ENCODE measurements at places on chromosomes 4 and X.

DNA sequence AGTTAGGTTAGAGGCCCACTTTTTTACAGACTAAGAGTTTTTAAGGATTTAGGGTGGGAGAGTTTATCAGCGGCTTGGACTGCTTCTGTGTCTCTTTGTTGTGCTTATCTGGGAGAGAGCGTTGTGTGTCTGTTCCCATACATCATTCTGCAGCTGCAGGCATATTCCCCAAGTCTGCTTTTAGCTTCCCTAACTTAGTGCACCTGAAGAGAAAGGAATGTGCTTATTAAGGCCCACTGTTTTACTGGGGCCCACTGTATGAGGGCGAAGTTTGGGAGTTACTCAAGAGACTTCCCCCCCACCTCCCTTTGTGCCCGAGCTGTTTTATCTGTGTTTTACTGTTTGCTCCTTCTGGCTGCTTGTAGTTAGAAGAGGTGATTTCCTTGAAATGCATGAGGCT lies 31.9 kb downstream of the ART3 start:
- DNase-seq, result no peak

DNA sequence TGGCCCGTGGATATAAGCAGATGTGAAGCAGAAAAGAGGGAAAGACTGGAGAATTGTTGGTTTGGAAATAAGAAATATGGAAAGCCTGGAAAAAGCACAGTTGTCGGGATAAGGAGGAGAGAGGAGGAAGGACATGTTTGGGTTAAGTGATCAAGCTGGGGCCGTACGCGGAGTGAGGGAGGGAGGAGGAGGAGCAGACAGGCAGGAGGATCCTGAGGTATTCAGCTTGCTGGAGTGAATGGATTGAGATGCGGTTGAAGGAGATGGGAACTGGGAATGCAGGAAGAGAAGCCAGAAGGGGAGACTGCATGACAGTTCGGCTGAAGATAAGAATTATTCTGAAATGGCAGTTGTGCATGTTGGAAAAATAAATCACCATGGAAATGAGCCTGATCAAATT lies 21.2 kb downstream of the ZFP42 start:
- DNase-seq, result no peak

DNA sequence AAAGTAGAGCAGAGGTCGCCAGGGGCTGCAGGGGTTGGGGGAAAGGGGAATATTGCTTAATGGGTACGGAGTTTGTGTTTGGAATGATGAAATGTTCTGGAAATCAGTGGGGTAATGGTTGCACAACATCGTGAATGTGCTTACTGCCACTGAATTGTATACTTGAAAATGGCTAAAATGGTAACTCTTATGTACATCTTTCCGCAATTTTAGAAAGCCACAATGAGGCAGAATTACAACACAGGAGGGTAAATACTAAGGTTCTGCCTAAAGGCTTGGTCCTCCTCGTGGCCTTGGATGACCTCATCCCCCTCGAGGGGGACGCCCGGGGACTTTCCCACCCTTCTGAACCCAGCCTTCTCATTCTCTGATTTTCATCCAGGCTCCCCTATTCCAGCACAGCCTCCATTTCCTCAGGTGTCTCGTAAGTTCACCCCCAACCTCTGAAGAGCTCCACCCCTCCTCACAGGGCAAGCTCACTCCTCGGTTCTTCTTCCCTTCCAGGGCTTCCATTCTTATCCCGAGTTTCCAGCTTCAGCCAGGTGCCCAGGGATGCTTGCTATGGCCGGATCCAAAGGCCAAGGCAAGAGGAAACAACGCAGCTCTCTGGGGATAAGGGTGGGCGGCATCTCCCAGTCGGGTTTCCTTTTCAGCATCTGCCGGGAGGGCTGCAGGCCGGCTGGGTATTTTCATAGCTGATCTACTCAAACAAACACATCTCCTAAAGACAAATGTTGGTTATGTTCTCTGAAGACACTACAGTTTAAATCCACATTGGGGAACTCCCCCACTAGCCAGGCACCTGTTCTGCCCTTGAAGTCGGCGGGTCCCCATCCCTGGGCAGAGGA lies 71.3 kb upstream of the ACSL1 start:
- DNase-seq, result peak; percentile 15

DNA sequence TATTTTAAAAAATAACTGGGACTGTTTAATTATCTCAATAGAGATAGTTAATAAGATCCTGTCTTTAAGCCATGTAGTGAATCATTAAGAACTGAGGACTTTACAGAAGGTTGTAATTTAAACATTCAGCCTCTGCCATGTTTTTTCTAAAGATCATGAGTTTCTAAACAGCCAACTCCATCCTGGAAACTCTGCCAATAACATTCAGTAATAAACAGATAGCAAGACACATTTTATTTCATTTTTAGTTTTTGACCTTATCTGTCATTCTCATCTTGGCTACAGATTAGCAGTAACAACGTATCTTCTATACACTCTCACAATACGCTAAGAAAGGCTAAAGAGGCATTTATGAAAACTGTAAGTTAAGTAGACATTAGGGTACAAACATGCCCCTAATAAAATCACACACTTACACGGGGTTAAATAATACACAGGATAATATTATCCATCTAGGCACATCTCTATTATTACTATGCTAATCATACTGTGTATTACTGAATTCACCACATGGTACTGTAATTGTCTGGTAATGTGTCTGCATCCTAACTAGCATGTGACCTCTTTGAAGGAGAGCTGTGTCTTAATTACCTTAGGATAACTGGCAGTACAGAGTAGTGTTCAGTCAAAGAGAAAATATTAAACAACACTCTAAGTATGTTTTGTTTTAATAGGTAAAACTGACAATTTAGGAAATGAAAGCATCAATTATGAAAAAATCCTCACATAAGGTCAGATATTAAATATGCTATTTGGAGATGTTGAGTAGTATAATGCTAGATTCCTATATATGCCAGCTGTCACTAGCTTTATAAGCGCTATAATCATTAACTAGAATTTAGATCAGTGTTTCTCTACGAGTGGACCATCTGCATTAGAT lies 122.4 kb upstream of the NAP1L5 start:
- no peak for DNase-seq

DNA sequence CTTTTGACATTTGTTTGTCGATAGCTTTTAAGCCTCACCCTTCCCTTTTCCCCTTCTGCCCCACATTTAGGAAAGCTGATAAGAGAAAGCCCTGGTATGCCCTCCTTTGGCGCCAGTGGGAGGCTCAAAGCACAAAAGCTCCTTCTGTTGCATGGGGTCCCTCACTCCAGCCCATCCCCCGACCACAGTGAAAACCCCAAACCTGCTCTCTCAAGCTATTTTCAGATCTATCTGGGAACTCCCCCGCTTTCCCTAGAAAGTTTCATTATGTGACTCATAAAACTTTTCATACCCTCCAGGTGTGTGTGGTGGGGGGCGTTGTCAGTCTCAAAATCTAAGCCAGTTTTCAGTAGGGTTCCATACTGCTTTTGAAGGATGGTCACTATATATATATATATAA lies 259.0 kb upstream of the PCDH7 start:
- no peak for DNase-seq

GRCh38 chrX:68808686-68809357 lies 20.0 kb upstream of the EFNB1 start:
- DNase-seq, result no peak

DNA sequence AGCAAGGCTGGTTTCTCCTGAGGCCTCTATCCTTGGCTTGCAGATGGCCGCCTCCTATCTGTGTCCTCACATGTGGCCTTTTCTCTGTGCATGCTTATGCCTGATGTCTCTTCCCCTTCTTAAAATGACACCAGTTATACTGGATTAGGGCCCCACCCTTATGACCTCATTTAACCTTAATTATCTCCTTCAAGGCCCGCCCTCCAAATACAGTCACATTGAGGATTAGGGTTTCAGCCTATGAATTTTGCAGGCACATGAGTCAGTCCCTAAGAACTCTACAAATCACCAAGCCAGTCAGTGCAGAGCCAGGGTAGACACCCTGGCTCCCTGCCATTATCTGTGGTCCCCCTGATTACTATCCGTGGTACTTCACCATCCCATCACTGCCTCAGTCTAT lies 51.6 kb downstream of the MAML3 start:
- DNase-seq, result no peak

DNA sequence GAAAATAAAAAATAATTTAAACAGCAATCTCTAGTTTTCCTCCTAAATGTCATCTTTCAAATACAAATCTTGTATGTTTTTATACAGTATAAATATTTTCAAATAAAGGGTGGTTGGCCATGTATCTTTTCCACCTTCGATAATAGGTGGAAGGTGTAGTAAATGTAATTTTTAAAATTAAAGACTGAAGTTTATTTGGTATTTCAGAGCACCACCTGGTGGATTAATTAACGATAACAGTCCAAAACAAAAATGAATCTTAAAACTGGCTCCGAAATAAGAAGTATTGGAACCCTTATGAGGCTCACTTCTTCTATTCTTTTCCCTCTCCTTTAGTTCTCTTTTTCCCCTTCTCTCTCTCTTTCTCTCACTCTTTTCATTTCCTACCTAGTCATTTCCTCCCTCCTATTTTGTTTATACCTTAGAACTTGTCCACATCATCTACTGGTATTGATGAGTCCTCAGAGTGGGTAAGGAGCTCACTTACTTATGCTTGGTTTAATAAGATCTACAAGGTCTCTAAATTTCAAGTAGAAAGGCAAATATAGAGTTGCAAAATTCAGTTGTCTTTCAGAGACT lies 82.9 kb upstream of the EXOC1L start:
- no peak for DNase-seq

DNA sequence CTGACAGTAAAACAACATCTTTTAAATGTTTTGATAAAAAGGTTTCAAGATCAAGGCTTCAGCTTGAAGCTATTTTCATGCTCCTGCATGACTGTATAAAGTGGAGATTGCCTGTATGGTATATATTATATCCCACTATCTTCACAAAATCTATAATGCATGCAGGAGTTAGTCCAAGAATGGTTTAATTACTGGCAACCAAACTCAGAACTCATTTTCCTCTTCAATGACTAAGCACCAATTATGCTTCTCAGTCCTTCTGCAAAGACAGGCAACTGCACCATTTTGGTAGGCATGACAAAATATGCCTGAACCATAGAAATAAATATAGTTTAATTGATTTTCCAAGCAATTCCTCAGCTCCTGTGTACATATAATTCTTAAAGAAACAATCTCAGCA lies 54.5 kb downstream of the NPY5R start:
- DNase-seq, result no peak

- no peak for DNase-seq
Observed at GRCh38 chr4:119693126-119693525, 64.5 kb upstream of the PDE5A start.

GRCh38 chr4:138916763-138917162 lies 98.8 kb upstream of the NOCT start:
- DNase-seq, result no peak

DNA sequence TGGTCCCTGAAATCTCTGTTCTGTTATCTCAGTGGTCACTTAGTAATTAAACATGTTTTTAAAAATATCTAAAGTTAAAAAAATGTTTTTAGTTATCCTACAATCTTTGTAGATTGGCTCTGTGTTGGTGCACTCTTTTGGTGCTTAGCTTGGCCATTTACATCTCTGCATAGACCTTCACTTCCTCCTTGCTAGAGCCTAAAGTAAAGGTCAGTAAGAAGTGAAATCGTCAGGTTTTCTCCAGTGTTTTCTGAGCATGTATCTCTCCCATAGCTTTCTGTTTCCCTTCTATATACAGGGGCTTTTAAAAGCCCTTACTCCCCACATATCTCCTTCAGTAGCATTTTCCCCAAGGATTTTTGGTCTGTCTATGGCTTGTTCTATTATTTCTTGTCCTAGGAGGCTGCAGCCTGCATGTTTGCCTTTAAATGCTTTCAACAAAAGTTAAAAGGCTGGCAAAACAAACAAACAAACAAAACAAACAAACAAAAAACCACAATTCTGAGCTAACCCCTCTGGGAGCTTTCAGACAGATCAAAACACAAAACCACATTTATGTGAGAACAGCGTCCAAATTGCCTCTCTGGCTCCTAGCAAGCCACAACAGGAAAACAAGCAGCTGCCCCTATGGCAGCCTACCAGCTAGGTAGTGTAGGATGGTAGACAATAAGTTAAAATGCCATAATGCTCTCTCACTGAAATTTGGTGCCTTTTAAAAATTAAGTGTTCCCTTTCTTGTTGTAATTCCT lies 27.3 kb upstream of the GPRASP2 start:
- no peak for DNase-seq

DNA sequence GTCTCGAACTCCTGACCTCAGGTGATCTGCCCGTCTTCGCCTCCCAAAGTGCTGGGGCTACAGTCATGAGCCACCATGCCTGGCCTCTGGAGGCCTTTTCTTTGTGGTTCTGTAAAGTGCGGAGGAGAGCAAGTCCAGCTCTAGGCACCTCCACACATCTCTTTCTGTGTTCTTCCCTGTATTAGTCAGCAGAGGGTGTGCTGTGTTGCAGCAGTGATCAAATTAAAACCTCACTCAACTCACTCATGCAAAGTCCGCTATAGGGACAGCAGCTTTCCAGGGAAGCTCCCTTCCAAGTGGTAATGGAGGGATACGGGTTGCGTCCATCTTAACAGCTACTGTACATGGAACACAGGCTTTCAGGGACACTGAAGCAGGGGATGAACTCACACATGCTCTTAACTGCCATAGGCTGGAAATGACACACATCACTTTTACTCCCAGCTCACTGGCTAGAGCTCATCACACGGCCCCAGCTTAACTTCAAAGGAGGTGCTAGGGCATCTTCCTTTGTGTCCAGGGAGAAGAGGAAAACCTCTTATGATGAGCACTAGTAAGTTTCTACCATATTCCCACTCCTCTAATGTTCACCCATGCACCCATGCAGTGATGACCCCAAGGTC lies 36.0 kb upstream of the CCNG2 start:
- DNase-seq, result peak; percentile 23

GRCh38 chrX:109374262-109374960 lies 107.5 kb downstream of the GUCY2F start:
- DNase-seq, result no peak

- no peak for DNase-seq
Observed at GRCh38 chr4:101977076-101977475, 186.5 kb downstream of the BANK1 start.

GRCh38 chr4:113637363-113637762 lies 124.2 kb downstream of the CAMK2D start:
- DNase-seq, result no peak

DNA sequence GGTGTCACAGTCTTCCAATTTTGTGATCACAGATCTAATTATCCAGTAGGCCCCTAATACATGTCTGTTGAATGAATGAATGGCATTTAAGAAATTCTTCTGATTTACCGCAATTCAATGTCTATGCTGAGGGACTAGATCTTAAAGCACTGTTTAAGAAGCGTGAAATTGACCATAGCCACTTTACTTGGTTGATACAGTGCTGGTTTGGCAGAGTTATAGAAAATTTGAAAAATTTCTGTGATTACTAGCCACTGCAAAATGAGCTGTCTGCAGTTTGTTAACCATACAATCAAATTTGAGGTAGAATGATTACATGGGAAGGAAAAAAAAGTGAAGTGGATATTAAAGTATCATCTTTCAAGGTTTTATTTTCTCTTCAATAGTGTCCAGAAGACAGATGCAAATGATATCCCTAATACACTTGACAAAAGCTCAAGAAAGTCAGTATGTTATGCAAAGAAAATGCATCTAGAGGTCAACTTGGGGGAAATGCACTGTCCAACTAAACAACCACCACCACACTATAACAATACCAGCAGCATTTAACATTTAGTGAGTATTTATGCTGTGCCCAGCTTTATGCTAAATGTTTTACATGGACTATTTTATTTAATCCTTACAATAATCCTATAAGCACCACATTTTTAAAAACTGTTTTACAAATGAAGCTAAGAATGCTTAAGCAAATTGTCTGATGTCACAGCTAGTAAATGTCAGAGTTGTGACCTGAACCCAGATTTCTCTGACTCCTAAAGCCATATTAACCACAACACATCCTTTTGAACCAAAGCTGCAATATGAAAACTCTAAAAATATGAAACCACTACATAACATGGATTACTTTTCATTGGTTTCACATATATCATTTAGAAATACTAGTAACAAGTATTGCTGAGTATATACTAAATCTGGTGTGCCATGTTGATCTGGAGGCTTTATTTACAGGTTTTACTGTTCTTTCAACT lies 217.9 kb upstream of the MAB21L2 start:
- DNase-seq, result peak; percentile 2
